Cortex of kidney (tissue), 1 donor: ENCODE measurements at places on chromosomes 13 and 19.

- no peak for DNase-seq
These were observed 4.9 kb downstream of the FXYD3 start for GRCh38 chr19:35120492-35120891.

DNA sequence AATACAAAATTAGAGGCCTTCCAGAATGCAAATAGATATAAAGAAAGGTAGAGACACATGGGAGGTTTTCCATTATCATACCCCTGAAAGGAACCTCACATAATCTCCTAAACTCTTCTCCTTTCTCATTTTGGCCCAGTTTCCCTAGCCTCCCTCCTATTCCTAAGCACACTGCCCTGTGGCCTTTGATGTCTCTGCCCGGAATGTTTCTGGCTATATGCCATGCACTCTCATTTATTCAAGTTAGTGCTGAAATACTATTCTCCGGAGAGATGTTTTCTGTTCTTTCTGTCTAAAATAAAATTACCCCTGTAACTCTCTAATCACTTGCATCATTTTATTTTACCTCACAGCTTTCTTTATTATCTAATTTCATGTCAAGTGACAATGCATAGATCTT, 1287.7 kb downstream of the SLITRK5 start:
- DNase-seq = no peak

- DNase-seq = no peak
These were observed 323.7 kb upstream of the HTR2A start for GRCh38 chr13:47220453-47221140.

- no peak for DNase-seq
These were observed 52.7 kb downstream of the ATP11A start for GRCh38 chr13:112742583-112742982.

DNA sequence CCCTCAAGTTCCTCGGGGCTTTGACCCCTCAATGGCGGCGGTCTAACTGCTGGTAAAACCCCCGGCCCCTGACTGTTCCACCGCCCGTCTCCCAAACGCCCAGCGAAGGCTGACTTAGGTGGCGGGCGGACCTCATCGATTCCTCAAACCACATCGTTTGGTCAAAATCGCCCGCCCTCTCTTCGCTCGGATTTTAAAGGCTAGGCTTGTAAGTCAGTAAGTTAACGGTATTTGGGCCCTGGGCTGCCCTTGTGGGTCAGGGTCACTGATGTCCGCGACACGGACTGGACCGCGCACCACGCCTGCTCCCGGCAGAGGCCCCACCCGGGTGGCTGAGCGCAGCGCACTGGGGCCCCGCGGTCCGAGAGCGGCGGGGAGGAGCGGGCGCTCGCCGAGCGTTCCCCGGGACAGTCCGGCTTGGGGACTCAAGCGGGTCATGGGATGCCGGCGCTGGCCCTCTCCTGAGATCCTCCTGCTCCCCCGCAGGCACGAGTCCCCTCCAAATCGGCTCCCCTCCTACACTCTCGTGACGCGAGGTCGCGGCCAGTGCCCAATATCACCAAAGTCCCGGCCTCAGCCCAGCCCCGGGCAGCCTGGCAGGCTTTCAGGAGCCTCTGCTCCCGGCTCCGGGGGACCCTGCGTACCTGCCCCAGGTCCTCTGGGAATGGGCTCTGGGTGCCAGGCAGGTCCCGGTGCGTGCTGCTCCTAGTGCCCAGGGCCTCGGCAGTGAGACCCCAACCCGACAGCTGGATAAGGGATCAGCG, 1.0 kb downstream of the FLT1 start:
- no peak for DNase-seq

DNA sequence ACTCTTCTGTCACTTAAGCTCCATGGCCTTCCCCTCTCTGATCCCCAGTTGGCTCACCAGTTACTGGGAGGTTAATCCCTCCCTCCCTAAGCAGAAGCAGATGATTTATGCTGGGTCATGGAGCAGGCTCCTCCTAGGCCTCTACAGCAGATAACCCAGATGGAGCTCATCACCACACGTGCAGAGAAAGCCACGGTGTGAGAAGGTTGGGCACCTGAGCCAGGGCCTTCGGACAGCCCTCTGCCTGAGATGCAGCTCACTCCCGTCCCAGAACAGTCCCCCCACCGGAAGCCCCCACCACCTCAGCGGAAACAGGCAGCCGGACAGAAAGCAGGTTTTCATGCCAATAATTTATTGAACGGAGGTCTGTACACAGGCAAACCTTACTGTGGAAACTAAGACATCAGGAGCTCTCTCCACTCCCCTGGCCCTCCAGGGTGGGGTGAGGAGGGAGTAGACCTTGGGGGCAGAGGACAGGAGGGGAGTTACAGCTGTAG, 9.8 kb downstream of the ZNF526 start:
- DNase-seq = no peak

DNA sequence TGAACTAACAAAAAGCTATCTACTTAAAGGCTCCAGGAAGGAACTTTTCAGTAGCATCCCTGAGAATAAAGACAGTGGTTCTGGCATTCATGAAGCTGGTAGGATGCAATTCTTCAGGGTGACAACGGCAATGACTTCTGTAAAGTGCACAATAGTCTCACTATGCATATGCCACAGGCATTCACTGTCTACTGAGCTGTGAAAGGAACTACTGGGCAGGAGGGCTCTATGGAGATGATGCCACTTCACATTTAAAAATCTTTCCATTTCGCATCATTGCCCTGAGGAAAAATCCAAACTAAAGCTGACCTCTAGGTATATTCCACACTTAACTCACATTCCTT, 2020.6 kb upstream of the PCDH20 start:
- no peak for DNase-seq

- no peak for DNase-seq
These were observed 80.5 kb upstream of the MBNL2 start for GRCh38 chr13:97141564-97142005.

DNA sequence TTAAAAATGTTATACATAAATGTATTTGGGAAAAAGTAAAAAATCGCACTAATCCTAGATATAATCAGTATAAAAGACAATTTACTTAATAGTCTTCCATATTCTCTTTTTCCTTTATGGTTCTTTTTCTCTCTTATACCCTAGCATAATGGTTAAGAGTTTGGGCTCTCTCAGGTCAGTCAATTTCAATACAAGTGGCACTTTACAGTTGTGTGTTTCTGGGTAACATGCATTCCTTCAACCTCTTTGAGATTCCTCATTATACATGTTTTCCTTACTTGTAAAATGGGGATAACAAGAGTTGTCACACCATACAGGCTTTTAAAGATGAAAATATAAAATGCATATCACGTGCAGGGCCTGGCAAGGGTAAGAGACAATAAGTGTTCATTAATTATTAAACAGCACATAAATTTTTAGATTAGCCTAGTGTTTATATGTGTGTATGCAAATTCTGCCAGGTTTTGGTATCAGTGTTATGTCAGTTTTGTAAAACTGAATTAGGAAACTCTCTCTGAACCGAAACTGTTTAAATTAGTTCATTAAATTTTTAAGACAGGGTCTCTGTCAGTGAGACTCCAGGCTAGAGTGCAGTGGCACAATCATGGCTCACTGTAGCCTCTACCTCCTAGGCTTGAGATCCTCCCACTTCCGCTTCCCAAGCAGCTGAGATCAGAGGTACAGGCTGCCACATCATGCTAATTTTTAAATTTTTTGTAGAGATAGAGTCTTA, 49.8 kb downstream of the ELF1 start:
- no peak for DNase-seq

DNA sequence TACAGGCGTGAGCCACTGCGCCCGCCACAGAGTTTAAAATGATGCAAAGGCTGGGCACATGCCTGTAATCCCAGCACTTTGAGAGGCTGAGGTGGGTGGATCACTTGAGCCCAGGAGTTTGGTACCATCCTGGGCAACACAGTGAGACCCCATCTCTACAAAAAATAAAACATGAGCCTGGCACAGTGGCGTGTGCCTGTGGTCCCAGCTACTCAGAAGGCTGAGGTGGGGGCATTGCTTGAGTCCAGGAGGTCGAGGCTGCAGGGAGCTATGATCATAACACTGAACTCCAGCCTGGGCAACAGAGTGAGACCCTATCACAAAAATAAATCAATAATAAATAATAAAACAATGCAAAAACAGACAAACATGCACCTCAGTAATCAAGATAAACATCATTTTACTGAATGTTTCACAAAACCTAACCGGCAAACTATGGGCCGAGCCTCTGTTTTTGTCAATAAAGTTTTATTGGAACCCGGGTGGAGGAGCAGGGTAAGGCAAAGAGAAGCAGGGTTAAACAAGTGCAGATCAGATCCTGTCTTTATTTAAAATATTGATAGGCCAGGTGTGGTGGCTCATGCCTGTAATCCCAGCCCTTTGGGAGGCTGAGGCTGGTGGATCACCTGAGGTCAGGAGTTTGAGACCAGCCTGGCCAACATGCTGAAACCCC, 2.0 kb upstream of the PEAK3 start:
- no peak for DNase-seq

- DNase-seq = no peak
These were observed 71.5 kb downstream of the GGACT start for GRCh38 chr13:100517135-100517534.
